ENCODE measurements at places on chromosomes 13 and 19. TPM values are rescaled to one million over a fixed set of nuclear protein-coding genes. Genes with fewer than 3 reads are reported as not detected.
A peak's percentile ranks its signal among the peaks of the same experiment; 100 is the strongest.

DNA sequence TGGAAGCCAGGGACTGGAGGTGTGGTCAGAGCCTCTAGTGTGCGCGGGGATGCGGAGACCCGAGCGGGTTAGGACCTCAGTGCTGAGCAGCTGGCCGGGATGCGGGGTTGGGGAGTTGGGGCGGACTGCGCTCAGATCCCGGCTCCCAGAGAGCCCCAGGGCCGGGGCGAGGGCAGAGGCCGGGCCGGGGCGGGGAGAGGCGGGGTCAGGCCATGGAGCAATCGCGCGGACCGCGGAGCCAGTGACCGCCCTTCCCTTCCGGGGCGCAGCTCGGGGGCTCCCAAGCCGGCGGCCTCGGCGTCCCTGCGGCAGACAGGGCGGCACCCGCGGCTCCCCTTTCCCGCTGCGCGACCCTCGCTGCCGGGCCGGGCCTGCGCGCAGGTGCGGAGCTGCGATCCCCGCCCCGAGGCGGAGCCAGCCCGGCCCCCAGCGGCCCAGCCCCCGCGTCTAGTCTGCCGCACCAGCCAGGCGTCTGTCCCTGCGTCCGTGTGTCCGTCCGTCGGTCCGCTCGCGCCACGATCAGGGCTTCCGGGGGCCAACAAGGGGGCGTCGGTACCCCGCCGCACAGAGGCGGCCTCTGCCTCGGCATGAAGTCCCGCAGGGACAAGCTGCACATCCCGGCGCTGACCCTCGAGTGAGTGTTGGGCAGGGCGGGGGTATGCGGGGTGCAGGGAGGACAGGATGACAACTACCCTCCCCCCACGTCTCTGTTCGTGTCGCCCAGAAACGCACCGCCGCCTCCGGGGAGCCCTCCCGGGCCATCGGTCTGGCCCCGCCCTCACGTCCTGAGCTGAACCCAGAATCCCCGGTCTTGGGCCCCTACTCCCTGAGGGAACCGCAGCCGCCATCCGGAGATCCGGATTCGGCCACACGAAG is 12.4 kb downstream of the MAST3 start:
- DNase-seq, result peak; percentile 33

DNA sequence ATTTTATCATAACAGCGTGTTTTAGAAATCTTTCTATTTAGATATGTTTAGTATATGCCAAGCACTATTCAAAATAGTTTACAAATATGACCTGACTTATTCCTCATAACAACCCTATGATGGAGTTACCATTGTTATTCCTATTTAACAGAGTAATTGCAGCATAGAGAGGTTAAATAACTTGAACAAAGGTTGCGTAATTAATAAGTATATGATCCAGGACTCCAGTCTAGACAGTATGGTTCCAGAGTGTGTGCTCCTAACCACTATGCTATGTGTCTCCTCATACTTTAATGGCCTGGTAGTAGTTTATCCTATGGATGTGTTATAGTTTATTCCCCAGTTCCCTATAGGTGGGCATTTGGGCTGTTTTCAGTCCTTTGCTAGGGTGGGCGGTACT is 145.3 kb downstream of the PAN3 start:
- no peak for DNase-seq

GRCh38 chr13:71820699-71821098 is 46.3 kb downstream of the DACH1 start:
- DNase-seq, result no peak

The LILRB1 gene
- not detected for total RNA-seq

The ZNF627 gene
- total RNA-seq, result 33.2 TPM
